Activated T-helper 2 cell treated with anti-CD3 and anti-CD28 coated beads, Interferon-gamma antibody, Interleukin-2, Interleukin-4, amounts not matched to agents 10 μg/mL and 5 μg/mL and 100 μg/mL, durations not matched to agents 14 hours and 24 hours and 36 hours (primary cell): ENCODE measurements at places on chromosomes 12 and 14.

- H3K36me3 ChIP-seq, result no peaks in the 10 kb centered on the region
- H3K27ac ChIP-seq, result peak overlapping the region; percentile 28
- no peaks in the 10 kb centered on the region for H3K27me3 ChIP-seq
- peaks cover 77% of the 10 kb centered on the region for H3K4me1 ChIP-seq
- H3K4me3 ChIP-seq, result no peak overlapping the region
These were observed 157.1 kb upstream of the CCND2 start for GRCh38 chr12:4116251-4117111.

- no peak overlapping the region for H3K4me3 ChIP-seq
- H3K4me1 ChIP-seq, result no peaks in the 10 kb centered on the region
- H3K27me3 ChIP-seq, result no peaks in the 10 kb centered on the region
- no peak for DNase-seq
These were observed 1.5 kb upstream of the NTS start for GRCh38 chr12:85872497-85873091.

GRCh38 chr12:91785655-91786498 is 359.8 kb downstream of the BTG1 start:
- peaks cover 11% of the 10 kb centered on the region for H3K4me1 ChIP-seq
- H3K36me3 ChIP-seq, result no peaks in the 10 kb centered on the region
- no peak overlapping the region for H3K4me3 ChIP-seq

- peak overlapping the region; percentile 87 for H3K4me3 ChIP-seq
- H3K36me3 ChIP-seq, result peaks cover 39% of the 10 kb centered on the region
- peaks cover 48% of the 10 kb centered on the region for H3K4me1 ChIP-seq
- peak overlapping the region; percentile 89 for H3K27ac ChIP-seq
These were observed 3.7 kb downstream of the GPR132 start for GRCh38 chr14:105061428-105062047.

- no peaks in the 10 kb centered on the region for H3K4me1 ChIP-seq
- H3K27me3 ChIP-seq, result no peaks in the 10 kb centered on the region
- H3K36me3 ChIP-seq, result no peaks in the 10 kb centered on the region
These were observed 20.1 kb downstream of the RTN1 start for GRCh38 chr14:59850458-59850857.

GRCh38 chr14:93970585-93970964 is 5.8 kb downstream of the ASB2 start:
- H3K27ac ChIP-seq, result peak overlapping the region; percentile 99
- peak; percentile 43 for DNase-seq
- no peaks in the 10 kb centered on the region for H3K27me3 ChIP-seq
- H3K4me3 ChIP-seq, result peak overlapping the region; percentile 85

DNA sequence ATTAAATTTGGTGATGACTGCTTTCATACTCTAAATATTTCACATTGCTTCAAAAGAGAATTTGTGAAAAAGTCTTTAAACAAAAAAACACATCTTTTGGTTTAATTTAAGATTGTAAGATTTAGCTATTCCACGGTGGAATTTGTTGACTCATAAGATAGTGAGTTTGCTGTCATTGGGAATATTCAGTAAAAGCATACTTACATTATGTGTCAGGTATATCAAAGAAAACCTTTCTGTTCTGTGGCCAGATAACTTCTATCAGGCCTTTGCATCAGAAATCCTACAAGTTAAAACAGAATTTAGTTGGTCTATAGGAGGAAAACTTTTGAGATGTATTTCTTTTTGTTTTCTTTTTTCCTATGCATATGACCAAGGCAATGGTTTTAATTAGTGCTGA is 148.8 kb upstream of the E2F7 start:
- no peak overlapping the region for H3K27ac ChIP-seq
- no peak for DNase-seq
- no peaks in the 10 kb centered on the region for H3K27me3 ChIP-seq
- H3K36me3 ChIP-seq, result no peaks in the 10 kb centered on the region

DNA sequence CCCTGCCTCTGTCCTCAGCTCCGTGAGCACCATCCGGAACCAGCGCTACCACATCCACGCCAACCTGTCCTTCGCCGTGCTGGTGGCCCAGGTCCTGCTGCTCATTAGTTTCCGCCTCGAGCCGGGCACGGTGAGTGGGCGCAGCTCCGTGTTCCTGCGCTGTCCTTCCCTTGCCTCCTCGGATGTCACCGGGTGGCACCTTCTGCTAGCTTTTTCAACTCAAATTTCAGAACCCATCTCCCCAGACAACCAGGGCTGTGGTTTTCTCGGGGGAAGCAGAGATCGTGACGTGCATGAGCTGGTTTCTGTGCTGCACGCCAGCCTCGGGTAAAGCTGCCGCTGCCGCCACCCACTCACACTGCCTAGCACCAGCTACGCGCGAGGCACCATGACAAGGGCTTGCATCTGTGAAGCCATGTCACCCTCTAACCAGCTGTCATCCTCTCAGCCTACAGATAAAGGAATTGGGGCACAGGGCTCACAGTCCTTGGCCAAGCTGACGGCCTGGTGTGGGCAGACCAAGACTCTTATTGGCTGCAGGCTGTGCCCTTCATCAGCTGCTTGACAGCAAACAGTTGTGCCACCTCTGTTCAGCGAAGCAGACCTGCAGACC is 152.1 kb downstream of the ADGRD1 start:
- H3K4me1 ChIP-seq, result peaks cover 18% of the 10 kb centered on the region
- H3K36me3 ChIP-seq, result no peaks in the 10 kb centered on the region
- peak; percentile 28 for DNase-seq
- H3K27ac ChIP-seq, result peak overlapping the region; percentile 62
- no peaks in the 10 kb centered on the region for H3K27me3 ChIP-seq

DNA sequence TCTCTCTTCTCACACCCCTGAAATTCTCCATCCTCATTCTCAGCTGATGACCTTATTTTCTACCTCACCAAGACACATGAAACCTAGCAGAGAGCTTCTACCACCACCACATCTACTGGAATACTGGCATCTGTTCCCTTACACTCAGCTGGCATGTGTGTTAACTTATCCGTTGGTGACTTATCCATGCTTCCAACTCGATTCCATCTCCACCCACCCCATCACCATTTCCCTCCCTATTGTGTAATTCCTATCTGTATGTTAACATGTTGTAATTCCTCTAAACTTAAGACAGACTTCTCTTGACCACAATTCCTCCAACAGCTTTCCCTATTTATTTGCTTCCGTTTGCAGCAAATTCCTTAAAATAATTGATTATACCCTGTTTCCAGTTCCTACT is 15.4 kb downstream of the C1S start:
- no peaks in the 10 kb centered on the region for H3K36me3 ChIP-seq
- H3K4me3 ChIP-seq, result no peak overlapping the region
- H3K4me1 ChIP-seq, result peaks cover 2% of the 10 kb centered on the region
- H3K27me3 ChIP-seq, result peaks cover 29% of the 10 kb centered on the region
- no peak for DNase-seq
- no peak overlapping the region for H3K27ac ChIP-seq

DNA sequence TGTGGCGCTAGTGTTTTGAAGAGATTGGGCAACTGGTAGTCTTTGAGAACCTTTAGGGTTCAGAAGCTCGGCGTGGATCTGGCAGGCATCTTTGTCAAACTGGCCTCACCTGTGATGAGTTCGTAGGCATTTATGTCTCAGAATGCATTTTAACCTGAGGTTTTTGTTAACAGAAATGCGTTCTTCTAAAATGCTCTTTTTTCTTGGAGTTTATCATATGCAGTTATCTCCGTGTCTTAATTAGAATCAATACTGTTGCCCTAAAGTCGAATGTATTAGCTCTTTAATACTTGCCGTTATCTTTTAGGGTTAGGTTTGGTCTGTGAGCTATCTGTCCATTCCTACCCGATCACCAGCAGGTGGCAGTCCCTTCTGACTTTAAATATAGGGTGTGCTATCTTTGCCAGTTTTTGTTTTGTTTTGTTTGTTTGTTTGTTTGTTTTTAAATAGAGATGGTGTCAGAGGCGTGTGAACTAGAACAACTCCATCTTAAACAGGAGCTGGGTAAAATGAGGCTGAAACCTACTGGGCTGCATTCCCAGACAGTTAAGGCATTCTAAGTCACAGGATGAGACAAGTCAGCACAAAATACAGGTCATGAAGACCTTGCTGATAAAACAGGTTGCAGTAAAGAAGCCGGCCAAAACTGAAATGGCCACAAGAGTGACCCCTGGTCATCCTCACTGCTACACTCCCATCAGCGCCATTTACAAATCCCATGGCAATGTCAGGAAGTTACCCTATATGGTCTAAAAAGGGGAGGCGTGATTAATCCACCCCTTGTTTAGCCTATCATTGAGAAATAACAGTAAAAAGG is 1.4 kb downstream of the ATF1 start:
- no peaks in the 10 kb centered on the region for H3K27me3 ChIP-seq
- peak; percentile 18 for DNase-seq
- peaks cover 23% of the 10 kb centered on the region for H3K36me3 ChIP-seq
- peak overlapping the region; percentile 90 for H3K4me3 ChIP-seq
- H3K27ac ChIP-seq, result peak overlapping the region; percentile 89
- peaks cover 23% of the 10 kb centered on the region for H3K4me1 ChIP-seq

GRCh38 chr14:99225436-99226203 is 46.4 kb downstream of the BCL11B start:
- peaks cover 88% of the 10 kb centered on the region for H3K36me3 ChIP-seq
- peaks cover 86% of the 10 kb centered on the region for H3K4me1 ChIP-seq
- H3K4me3 ChIP-seq, result peak overlapping the region; percentile 27
- peak overlapping the region; percentile 93 for H3K27ac ChIP-seq
- no peaks in the 10 kb centered on the region for H3K27me3 ChIP-seq
- no peak for DNase-seq

DNA sequence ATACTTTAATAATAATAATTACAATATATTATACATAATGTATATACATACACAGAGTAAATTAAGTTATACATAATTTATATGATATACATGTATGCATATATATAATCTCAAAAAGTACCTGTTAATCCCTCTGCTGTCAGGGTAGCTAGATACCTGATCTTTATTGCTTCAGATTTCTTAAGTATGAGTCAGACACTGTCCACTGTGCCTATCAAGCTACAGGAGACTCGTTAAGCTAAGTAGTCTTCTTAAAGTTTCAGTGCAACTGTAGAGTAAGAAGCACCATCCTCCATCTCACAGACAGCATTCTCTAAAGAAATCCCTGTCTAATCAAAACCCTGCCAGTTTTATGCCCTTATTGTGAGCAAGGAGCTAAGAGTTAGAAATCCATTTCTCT is 428.7 kb downstream of the RERGL start:
- H3K4me1 ChIP-seq, result no peaks in the 10 kb centered on the region
- H3K4me3 ChIP-seq, result no peak overlapping the region
- no peak overlapping the region for H3K27ac ChIP-seq
- H3K27me3 ChIP-seq, result no peaks in the 10 kb centered on the region
- no peak for DNase-seq

- H3K36me3 ChIP-seq, result no peaks in the 10 kb centered on the region
- no peak for DNase-seq
- H3K4me3 ChIP-seq, result no peak overlapping the region
- H3K27me3 ChIP-seq, result peaks cover 11% of the 10 kb centered on the region
These were observed 26.9 kb upstream of the PYGL start for GRCh38 chr14:50970886-50971781.

- H3K27me3 ChIP-seq, result no peaks in the 10 kb centered on the region
- no peaks in the 10 kb centered on the region for H3K36me3 ChIP-seq
- DNase-seq, result no peak
- no peaks in the 10 kb centered on the region for H3K4me1 ChIP-seq
These were observed 1892.1 kb upstream of the SEL1L start for GRCh38 chr14:83425706-83426105.

DNA sequence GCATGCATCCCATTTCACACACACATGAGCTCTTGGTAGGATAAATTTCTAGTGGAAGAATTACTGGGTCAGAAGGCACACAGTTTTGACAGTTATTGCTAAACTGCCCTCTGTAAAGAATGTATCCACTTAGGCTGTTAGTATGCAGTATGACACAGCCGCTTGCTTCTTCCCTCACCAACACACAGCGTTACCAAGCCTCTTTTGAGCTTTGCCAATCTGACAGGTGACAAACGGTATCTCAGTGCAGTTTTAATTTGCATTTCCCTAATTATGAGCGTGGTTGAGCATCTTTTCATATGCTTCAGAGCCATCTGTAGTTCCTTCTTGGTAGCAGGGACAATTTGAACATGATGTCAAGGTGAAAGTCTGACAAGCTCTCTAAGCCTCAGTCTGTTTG is 42.9 kb downstream of the HRK start:
- H3K4me1 ChIP-seq, result no peaks in the 10 kb centered on the region
- H3K4me3 ChIP-seq, result no peak overlapping the region
- no peak overlapping the region for H3K27ac ChIP-seq
- H3K36me3 ChIP-seq, result no peaks in the 10 kb centered on the region
- H3K27me3 ChIP-seq, result no peaks in the 10 kb centered on the region

GRCh38 chr12:16788506-16789203 is 182.7 kb upstream of the LMO3 start:
- no peaks in the 10 kb centered on the region for H3K36me3 ChIP-seq
- H3K27me3 ChIP-seq, result no peaks in the 10 kb centered on the region
- no peak overlapping the region for H3K27ac ChIP-seq
- DNase-seq, result no peak
- no peak overlapping the region for H3K4me3 ChIP-seq

DNA sequence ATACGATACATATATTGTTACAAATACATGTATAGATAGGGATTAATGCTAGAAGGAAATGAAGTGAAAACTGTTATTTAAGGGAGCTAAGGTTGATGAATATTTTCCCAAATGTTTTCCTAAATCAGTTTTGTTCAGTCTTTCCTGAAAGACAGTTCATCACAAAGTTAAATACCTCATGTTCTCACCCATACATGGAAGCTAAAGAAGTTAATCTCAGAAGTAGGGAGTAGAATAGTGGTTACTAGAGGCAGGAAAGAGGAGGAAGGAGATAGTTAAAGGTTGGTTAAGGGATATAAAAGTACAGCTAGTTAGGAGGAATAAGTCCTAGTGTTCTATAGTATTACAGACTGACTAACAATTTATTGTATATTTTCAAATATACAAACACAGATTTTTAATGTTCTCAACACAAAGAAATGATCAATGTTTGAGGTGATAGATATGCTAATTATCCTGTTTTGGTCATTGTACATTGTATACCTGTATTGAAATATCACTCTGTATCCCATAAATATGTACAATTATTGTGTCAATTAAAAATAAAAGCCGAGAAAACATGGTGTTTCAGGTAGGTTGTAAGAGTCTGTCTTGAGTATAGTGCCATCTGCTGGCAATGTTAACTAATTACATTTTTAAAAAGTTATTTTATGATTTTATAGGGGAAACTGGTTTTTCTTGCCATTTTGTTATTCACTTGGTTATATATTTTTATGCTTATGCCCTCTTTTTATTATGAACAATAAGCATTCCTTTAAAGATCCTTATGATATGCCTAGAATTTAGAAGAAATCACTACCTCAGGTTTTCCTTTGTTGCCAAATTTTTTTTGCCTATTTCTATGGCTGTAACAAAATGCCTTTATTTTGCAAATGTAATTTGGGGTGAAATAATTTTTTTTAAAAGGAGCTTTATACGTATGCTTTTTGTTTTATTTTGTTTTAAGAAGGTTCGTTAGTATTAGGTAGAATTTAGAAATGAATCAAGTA is 26.9 kb downstream of the ZDHHC17 start:
- H3K4me1 ChIP-seq, result peaks cover 5% of the 10 kb centered on the region
- peaks cover under 1% of the 10 kb centered on the region for H3K36me3 ChIP-seq
- no peak overlapping the region for H3K27ac ChIP-seq

- DNase-seq, result no peak
- no peaks in the 10 kb centered on the region for H3K36me3 ChIP-seq
- peaks cover 64% of the 10 kb centered on the region for H3K4me1 ChIP-seq
- H3K27me3 ChIP-seq, result no peaks in the 10 kb centered on the region
These were observed 105.5 kb upstream of the CCND2 start for GRCh38 chr12:4168036-4168435.

- H3K4me3 ChIP-seq, result no peak overlapping the region
- no peak for DNase-seq
- peaks cover 9% of the 10 kb centered on the region for H3K4me1 ChIP-seq
- H3K27ac ChIP-seq, result no peak overlapping the region
These were observed 149.8 kb downstream of the TGFB3 start for GRCh38 chr14:75831952-75832351.
